SJCRH30 (cell line): ENCODE measurements at places on chromosomes 13 and 19. TPM values are rescaled to one million over a fixed set of nuclear protein-coding genes. Genes with fewer than 3 reads are reported as not detected.

- DNase-seq = no peak
- H3K4me3 ChIP-seq = no peak overlapping the region
- H3K27me3 ChIP-seq = no peaks in the 10 kb centered on the region
- H3K4me1 ChIP-seq = no peaks in the 10 kb centered on the region
- H3K27ac ChIP-seq = no peak overlapping the region
Observed at GRCh38 chr13:71082631-71083030, 784.4 kb downstream of the DACH1 start.

The PEAK3 gene
- total RNA-seq = 0.06 and 0.10 TPM in 2 replicates

The FUT1 gene
- not detected in 2 replicates for total RNA-seq

- H3K36me3 ChIP-seq = no peaks in the 10 kb centered on the region
- H3K4me3 ChIP-seq = no peak overlapping the region
- H3K27me3 ChIP-seq = no peaks in the 10 kb centered on the region
Observed at GRCh38 chr13:38008636-38009035, 139.1 kb upstream of the TRPC4 start.

The S1PR5 gene
- total RNA-seq = 2.4 and 2.6 TPM in 2 replicates

DNA sequence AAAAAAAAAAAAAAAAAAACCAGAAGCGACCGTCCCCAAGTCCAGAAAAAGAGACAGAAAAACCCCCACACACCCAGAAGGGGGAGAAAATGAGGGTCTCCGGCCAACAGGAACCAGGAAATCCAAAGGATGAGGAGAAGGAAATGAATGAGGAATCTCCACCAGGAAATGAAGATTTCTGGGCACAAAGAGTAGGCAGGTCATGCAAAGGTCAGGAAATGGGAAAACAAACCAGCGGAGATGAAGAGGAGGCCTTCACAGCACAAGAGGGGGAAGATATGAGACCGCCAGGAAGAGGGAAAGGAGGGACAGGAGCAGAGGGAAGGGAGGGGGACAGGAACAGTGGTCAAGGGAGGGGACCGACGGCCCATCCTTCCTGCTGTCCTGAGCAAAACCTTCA is 5.8 kb downstream of the TEAD2 start:
- no peaks in the 10 kb centered on the region for H3K4me1 ChIP-seq
- H3K4me3 ChIP-seq = no peak overlapping the region
- DNase-seq = no peak
- no peak overlapping the region for H3K27ac ChIP-seq
- H3K36me3 ChIP-seq = peaks cover 45% of the 10 kb centered on the region

DNA sequence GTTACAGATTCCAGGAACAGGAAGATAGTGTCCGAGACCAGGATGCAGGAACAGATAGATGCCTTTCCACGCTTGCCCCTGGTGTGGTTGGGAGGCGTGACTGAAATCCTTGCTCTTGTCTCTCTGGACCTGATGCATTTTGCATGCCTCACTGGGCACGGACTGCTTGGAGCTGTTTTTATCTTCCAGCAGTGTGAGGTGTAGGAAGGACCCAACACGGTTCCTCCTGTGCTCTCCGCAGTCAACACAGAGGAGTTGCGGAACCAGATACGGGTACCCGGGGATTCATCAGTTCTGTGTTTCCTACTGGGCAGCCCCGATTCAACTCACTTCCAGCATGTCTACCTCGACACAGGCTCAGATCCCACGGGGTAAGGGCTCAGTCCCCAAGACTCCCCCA is 6.5 kb downstream of the DOT1L start:
- no peak overlapping the region for H3K27ac ChIP-seq
- peaks cover 23% of the 10 kb centered on the region for H3K4me1 ChIP-seq
- DNase-seq = no peak
- H3K27me3 ChIP-seq = no peaks in the 10 kb centered on the region
- H3K36me3 ChIP-seq = peaks cover 3% of the 10 kb centered on the region; the same call in 1 of the 2 replicates

- H3K27me3 ChIP-seq = no peaks in the 10 kb centered on the region
- peak overlapping the region; percentile 49 for H3K4me3 ChIP-seq
- peaks cover 18% of the 10 kb centered on the region for H3K4me1 ChIP-seq
- H3K36me3 ChIP-seq = peaks cover 21% of the 10 kb centered on the region
- DNase-seq = peak; percentile 89
Observed at GRCh38 chr19:48963371-48964204, 1.5 kb upstream of the FTL start.

DNA sequence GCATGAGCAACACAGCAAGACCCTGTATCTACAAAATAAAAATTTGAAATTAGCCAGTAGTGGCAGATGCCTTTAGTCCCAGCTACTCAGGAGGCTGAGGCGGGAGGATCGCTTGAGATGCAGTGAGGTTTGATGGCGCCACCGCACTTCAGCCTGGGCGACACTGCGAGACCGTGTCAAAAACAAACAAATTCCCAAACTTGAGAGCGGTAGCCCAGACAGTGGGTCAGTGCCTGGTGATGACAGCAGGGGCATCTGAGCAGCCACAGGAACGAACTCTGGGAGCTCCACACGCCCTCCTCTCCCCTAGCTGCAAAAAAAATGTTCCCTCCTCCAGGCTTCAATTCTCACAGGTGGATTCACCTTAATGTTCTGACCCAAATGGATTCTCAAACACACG is 14.1 kb downstream of the ZNF490 start:
- no peak overlapping the region for H3K4me3 ChIP-seq
- H3K27me3 ChIP-seq = no peaks in the 10 kb centered on the region
- peaks cover 15% of the 10 kb centered on the region for H3K36me3 ChIP-seq
- H3K4me1 ChIP-seq = no peaks in the 10 kb centered on the region
